ENCODE measurements at places on chromosomes 5 and 9.

- no peak for DNase-seq
Measured at GRCh38 chr5:136330353-136331038, 34.8 kb downstream of the TRPC7 start.

DNA sequence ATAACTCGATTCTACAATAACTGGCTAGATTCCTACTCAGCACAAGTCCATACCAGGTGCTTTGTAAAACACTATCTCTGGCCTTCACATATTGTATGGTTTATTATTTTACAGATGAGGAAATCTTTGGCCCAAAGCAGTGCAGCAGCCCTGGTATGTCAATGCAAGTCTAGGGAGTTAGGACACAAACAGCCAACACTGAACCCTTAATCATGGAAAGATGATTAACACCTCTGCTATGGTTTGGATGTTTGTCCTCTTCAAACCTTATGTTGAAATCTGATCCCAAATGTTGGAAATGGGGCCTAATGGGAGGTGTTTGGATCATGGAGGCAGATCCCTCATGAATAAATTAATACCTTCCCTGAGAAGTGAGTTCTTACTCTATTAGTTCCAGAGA is 76.6 kb downstream of the MAPKAP1 start:
- no peak for DNase-seq

DNA sequence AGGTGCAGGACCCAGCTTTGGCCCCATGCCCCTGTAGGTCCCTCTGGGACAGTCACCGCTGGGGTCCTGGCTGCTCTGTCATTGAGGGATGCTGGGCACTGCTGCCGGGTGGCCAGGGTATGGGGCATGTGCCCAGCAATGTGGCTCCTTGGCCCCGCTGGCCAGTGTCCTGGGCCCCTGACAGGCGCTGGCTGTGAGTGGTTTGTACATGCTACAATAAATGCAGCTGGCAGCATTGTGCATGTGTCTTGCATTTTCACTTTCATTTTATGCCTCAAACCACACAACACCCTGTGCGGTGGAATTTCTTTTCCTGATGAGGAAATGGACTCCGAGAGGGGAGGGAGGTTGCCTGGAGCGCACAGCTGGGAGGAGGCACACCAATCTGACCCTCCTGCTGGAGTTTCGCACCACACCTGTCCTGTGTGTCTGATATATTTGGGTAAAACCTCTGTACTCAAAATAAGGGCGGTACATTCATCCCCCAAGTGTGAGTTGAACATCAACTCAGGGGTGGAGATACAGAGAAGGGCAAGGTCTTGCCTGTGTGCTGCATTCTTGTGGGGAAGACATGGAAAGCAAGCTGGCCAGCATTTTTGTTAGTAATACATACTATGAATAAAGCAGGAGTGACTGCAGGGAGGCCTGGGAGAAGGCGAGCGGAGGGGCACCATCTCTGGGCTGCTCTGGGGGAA is 11.7 kb downstream of the TSPAN17 start:
- DNase-seq = no peak

DNA sequence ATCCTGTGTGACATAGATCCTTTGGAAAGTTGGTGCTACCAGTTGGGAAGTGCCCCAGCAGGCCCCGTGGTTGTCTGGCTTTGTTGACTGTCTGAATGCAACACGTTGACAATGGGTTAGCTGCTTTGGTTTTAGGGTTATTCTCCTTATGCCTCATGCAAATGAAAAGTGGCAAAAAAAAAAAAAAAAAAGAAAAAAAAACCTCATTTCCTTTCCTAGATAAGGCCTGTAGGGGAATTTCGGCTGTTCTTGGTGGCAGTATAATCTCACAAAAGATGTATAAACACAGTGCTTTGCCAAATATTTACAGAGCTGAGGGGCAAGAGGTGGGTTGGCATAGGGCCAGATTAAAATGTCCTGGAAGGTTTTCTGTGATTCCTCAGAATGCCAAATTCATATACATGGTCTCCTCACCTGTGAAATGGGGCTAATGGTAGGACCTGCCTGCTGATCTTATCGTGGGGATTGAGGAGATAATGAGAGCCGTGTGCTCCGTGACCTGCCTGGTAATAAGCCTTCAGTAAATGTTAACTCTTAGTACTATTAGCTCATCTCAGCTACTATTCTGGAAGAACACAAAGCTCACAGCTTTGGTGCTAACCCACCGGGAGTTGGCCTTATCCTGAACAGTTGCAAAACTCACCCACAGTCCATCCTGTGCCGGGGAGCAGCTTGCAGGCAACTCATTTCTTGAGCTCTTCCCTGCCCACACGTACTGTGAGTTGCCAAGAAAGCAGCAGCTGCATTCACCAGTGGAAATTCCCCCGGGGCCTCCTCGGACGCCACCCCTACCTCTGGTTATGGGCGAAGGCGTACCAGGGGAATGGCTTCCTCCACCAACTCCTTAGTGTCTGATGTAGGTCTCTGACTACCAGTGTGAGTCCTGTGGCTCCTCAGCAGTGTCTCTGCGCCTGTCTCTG is 220.3 kb downstream of the NR3C1 start:
- DNase-seq = no peak

DNA sequence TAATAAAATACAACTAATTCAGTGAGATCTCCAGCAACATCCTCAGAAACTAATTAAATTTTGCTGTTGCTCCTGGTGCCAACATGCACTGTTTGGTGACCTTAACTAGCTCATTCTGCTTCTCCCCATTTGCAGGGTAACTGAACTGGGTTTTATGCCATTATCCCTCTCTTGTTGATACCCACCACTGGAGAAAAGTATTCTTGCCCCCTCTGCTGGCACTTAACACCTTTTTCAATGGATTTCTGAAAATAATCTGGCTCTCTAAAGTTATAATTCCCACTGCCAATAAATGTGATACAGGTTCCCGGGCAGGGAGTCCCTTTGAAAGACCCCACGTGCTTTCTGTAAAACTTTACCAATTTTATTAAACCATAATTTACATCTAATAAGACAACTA is 394.3 kb downstream of the OSTF1 start:
- DNase-seq = no peak

GRCh38 chr5:168312606-168313295 is 21.3 kb downstream of the WWC1 start:
- DNase-seq = no peak

- DNase-seq = no peak
Measured at GRCh38 chr5:173291722-173292658, 36.2 kb downstream of the STC2 start.

GRCh38 chr5:77483682-77484081 is 8.4 kb downstream of the WDR41 start:
- DNase-seq = no peak

DNA sequence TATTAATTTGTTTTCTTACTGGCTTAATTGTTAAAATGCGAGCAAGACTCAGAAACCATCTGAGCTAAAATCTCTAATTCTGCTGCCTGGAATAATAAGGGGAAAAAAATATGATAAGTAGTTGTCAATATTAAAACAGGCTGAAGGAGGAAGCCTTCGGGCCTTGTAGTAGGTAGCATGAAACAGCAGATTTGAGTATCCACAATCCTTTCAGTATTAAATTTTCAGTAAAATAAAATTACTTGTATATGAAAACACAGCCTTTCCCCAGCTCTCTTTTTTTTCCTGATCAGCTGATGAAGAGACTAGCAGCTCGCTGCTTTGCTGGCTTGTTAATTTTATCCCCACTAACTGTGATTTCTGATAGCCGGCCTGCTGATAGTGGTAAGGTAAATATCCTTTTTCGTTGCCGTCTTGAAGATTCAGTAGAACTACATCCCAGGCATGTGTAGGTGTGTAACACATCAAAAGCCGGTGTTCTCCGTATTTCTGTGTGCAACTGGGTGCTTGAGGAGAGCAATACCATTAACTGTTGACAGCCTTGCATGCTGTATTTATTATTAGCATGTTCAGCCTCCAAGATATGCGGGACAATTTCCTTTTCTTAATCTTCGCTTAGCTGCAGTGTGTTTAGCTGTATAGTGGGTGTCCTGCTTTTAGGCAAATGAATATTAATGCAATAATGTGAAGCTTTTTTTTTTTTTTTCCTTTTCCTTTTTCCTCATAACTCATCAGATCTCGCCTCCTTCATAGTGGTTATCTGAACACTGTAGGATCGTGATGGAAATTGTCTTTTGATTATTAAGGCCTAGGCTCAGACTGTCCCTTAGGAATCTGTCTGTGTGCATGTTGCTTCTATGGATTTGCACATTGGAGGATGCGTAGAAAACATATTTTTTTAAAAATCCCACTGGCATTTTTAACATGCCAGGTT is 144.6 kb downstream of the SMARCA2 start:
- DNase-seq = no peak

GRCh38 chr9:2127486-2127885 is 112.3 kb downstream of the SMARCA2 start:
- DNase-seq = no peak

- no peak for DNase-seq
Measured at GRCh38 chr5:77186652-77187370, 23.7 kb upstream of the PDE8B start.

GRCh38 chr5:35794684-35795375 is 61.9 kb upstream of the IL7R start:
- no peak for DNase-seq

GRCh38 chr9:112378328-112379176 is 1.4 kb upstream of the HSDL2 start:
- DNase-seq = no peak

DNA sequence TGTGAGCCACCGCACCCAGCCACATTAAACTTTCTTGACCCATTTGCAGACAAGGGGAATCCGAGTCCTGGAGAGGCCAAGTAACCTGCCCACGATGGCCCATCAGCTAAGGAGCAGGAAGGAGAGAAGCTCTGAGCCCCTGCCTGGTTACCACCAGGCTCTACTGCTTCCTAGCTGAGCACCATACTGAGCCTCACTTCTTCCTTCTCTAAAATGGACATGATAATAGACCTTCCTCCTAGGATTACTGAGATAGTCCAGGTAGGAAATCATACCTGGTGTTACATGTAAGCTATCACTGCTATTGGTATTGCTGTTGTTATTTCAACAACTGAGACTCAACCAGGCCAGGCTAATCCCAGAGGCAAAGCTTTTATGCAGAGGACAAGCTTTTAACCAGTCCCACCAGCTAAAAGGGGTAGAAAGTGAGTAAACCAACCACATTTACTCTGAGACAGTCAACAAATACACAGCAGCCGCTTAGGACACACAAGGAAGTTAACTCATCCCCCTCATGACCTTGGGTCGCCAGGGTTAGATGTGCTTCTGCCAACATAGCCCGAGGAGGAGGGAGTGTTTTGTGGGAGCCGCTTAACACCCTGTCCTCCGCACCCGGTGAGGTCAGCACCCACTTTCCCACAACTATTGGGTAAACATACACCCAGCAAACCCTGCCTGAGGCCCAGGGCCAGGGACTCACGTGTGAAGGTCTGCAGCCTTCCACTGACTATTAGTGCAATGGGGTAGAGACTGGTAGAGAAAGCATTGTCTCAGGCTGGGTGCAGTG is 20.6 kb upstream of the PTGES start:
- DNase-seq = no peak

- DNase-seq = no peak
Measured at GRCh38 chr5:14850419-14851049, 21.0 kb downstream of the ANKH start.

DNA sequence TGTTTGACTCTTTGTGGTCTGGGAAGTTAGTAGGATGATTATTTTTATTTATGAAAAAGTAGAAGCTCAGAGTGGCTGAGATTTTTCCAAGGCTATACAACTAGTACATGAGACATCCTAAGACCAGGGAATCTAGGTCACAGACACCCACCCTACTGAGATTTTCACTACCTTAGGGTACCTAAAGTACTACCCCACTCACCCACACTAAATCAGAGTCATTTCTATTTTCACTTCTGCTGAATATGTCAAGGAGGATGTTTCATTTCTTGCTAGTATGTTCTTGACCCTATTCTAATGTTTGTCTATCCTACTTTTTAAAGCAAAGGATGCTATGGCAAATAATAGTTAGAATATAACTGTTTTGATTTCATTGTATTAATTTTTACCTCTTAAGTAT is 206.0 kb downstream of the ATP10B start:
- DNase-seq = no peak

DNA sequence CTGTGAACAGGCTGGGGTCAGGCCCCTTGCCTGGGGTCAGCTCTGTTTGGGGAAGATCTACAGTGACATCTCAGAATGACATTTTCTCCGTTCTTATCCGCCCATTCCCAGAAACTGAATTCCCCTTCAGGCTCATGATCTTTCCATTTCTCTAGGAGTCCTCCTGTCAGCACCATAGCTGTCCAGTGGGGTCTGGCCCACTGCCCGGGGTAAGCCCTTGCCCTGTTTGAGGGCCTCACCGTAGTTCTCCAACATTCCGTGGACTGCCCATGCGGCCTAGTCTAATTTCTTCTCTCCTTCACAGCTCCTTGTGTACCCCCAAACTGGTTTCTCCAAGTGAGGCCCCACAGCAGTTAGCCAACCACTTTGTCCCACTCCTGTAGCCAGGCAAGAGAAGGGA is 68.4 kb downstream of the ENTREP1 start:
- DNase-seq = no peak

GRCh38 chr5:159156426-159157238 is 52.7 kb downstream of the RNF145 start:
- no peak for DNase-seq

DNA sequence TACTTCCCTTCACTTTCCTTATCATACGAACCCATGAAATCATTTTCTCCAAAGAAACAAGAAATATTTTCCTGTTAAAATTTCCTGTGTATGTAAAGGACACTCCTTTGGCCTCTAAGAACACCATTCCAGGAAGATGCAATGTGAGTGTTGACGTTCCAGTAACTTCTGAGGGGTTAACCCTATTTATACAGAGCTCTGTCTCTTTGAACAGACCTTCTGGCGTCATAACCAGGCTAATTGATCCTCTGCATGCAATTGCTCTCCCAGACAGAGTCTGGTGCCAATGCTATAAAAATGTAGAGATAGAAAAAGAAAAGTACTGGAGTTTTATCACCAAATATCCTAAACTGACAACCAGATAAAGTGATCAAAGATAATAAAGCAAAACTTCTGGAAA is 218.5 kb downstream of the TLE1 start:
- no peak for DNase-seq

DNA sequence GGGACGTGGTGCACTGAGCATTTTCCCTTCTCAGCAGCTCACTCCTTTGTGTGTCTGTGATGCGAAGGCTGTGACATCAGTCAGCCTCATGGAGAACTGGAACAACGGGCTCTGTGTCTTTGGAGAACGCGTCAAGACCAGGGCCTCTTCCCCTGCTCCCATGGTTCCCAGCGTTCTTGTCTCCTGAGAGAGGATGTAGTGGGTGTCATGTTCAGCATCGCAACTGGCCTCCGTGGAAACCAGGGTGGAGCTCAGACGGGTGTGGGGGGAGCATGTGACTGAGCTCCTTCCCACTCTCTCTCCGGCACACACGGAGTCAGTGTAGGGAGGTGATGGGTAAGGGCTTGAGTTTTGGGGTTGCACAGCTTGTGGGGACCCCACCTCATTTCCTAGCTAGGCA is 59.7 kb downstream of the TENT4A start:
- no peak for DNase-seq

DNA sequence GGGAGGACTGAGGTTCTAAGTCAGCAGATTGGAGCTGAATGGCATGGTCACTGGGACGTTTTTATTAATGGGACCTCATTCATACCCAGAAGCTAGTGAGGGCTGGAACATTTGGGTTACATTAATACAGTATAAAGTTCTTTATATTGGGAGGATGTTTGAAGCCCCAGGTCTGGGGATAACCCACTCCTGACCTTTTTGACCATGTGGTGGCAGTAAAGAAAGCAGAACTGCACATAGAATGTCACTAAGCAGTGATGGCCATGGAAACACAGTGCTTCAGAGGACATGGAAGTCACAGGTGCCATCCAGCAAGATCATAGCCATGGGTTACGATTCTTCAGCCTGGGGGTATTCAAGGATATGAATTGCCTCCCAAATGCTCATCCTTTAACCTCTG is 176.0 kb downstream of the ATP10B start:
- no peak for DNase-seq
